Activated CD4-positive, alpha-beta T cell treated with anti-CD3 and anti-CD28 coated beads, Interleukin-10, Interleukin-2, amounts not matched to agents 100 ng/mL and 50 ng/mL, durations not matched to agents 16 hours and 8 hours (primary cell): ENCODE measurements at places on chromosomes 13 and 19.

GRCh38 chr19:46840498-46840942, 10.1 kb downstream of the AP2S1 start:
- DNase-seq: peak; percentile 56

GRCh38 chr19:17376935-17377600, at the start of gene PLVAP:
TSS of gene PLVAP (minus strand) at chr19:17377342. CDS start at chr19:17377288, 54 bp downstream.
- DNase-seq: no peak

- DNase-seq: no peak
Observed at GRCh38 chr13:109439813-109440212, 346.6 kb downstream of the IRS2 start.

DNA sequence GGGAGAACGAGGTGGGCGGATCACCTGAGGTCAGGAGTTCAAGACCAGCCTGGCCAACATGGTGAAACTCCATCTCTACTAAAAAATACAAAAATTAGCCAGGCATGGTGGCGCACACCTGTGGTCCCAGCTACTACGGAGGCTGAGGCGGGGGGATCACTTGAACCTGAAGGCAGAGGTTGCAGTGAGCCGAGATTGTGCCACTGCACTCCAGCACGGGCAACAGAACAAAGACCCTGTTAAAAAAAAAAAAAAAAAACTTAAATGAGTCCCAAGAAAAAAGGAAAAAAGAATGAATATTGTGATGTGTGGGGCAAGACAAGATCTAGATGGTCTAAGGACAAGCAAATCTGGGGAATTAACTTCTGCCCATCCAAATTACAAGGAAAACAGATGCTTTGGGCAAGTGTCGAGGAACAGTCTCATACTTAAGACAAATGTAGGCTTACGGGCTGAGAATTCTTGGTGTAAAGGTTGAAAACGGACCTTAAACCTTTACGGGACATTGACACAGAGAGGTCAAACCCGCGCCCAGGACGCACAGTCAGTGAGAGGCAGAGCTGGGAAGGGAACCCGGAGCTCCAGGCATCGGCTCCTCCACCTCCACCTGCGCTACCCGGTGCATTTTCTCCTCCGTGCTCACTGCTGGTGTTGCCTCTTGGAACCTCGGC, 656 bp upstream of the ZNF324 start:
- DNase-seq: no peak

- no peak for DNase-seq
Observed at GRCh38 chr19:53034948-53035675, 9.4 kb upstream of the ERVV-2 start.

- no peak for DNase-seq
Observed at GRCh38 chr19:17949956-17950309, 17.0 kb upstream of the KCNN1 start.

DNA sequence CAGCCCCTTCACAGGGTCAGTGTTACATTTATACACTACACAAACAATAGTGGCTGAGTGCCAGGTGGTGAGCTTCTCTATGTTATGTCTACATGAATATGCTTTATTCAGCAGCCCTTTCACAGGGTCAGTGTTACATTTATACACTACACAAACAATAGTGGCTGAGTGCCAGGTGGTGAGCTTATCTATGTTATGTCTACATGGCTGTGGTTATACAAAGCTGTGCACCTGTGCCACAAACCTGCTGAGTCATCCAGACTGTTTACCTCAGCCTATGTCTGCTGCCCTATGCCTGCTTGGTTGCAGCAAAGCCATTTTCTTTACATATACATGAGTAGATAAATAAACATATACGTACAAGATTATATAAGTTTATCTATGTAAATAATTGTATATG, 76.5 kb downstream of the ZNF726 start:
- no peak for DNase-seq

DNA sequence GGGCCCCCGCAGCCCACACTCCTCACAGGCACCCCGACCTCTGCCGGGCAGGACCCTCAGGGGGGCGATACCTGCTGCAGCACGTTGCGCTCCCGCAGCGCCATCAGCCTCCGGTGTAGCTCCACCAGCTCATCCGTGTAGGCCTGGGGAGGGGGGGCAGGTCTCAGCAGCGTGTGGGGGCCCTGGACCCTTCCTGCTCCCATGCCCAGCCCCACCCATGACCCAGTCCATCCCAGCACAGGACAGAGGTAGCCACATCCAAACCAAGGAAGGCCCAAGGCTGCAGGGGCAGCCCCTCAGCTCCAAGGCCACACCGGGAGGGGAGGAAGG, 66.5 kb downstream of the MLLT1 start:
- DNase-seq: no peak

GRCh38 chr13:101569807-101570206, 117.3 kb downstream of the ITGBL1 start:
- DNase-seq: no peak

DNA sequence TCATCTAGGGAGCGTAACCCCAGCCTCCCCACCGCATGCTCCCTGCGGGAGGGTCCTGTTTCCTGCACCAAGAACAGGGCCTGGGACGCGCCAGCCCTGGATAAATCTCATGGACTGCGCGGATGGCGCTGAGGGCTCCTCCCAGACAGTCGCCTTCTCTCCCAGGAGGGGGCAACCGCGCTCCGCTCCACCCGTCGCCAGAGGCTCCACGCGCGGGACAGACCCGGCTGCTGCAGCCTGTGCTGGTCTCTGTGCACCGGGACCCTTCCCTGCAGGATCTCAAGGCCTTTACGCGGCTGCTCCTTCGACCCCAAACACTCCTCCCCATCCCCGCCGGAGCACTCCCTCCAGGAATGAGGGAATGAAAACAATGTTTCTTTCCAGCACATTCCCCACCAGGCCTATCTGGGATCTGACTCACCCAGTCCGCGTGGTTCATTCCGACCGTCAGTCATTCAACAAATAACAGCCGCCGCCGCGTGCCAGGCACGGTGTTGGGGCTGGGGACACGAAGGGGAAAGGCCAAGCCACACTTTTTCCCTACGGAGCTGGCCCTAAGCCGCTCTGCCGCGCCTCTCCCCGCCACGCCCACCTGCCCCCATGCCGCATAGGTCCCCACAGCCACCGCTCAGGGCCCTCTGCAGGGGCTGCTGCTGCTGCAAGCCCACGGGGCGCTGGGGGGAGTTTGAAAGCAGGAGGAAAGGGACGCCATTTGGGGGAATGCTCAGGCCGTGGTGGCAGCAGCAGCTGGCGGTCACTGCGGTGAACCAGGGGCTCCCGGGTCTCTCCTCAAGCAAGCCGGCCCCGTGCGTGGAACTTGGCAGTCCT, 6.0 kb downstream of the PNMA8B start:
- no peak for DNase-seq

GRCh38 chr13:110444226-110444653, 117.3 kb downstream of the RAB20 start:
- DNase-seq: peak; percentile 7

- no peak for DNase-seq
Observed at GRCh38 chr13:29515372-29515771, 80.1 kb downstream of the SLC7A1 start.

- peak; percentile 25 for DNase-seq
Observed at GRCh38 chr13:52896827-52897659, 48.6 kb upstream of the PCDH8 start.

DNA sequence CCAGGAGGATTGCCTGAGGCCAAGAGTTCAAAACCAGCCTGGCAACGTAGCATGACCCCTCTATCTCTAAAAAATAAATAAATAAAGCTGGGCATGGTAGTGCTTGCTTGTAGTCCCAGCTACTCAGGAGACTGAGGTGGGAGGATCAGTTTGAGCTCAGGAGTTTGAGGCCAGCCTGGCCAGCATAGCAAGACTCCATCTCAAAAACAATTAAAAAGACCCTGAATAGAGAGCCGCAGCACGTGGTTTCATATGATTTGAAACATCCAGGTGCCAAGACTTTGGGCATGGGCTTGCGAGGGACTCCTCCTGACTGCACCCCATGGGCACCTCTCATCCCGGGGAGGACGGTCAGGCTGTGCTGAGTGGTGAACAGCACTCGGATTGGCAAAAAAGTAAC, 63.9 kb downstream of the ZIC5 start:
- DNase-seq: no peak

GRCh38 chr13:40189898-40190630, 476.4 kb downstream of the FOXO1 start:
- no peak for DNase-seq

DNA sequence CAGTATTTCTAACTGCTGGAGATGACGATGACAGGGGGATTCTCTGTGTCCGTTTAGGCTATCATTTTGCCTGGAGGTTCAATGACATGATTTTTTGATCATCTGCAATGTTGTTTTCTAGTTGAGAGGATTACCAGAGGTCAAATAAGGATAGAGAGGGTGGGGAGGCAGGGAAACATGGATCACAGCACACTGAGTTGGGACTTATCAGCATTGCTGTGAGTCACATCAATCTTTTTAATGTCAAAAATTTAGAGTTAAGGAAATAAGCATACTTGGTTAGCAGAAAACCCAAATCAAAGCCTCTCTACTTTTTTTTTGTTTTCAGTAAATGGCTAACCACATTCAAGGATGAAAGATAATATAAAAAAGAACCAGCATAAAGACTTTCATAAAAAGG, 43.0 kb upstream of the CSNK1A1L start:
- DNase-seq: no peak

DNA sequence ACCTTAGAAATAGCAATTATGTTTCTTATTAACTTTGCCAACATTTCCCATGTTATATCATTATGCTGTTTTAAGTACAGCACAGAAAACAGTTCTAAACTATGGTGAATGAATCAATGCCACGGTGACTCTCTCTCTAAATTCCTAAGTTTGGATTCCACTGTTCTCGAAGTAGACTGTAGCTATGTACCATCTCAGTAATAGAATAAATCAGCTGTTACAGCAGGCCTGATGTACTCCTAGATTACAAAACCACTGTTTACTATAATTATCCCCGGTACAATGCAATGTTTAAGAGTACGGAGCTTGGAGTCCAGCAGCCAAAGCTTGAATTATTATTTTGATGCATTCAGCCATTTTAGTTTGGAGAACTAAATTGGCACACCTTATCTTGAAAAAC, 476.3 kb upstream of the SLITRK1 start:
- DNase-seq: no peak

DNA sequence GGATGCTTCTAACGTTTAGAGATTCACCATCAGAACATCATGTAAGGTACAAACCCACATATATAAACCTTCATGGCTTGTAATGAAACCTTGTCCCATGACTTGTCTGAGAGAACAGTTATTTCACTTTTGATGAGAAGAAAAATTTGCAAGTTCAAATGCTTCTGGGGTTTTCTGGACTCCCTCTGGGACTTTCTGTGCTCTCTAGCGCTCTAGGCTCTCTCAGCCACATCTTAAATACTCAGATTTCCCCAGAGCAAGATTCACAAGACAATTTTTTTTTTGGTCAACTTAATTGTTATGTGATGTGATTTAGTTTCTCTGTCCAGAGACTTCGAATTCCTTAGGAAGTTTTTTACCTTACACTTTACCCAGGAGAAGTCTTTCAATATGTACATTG, 282.8 kb upstream of the EDNRB start:
- no peak for DNase-seq

DNA sequence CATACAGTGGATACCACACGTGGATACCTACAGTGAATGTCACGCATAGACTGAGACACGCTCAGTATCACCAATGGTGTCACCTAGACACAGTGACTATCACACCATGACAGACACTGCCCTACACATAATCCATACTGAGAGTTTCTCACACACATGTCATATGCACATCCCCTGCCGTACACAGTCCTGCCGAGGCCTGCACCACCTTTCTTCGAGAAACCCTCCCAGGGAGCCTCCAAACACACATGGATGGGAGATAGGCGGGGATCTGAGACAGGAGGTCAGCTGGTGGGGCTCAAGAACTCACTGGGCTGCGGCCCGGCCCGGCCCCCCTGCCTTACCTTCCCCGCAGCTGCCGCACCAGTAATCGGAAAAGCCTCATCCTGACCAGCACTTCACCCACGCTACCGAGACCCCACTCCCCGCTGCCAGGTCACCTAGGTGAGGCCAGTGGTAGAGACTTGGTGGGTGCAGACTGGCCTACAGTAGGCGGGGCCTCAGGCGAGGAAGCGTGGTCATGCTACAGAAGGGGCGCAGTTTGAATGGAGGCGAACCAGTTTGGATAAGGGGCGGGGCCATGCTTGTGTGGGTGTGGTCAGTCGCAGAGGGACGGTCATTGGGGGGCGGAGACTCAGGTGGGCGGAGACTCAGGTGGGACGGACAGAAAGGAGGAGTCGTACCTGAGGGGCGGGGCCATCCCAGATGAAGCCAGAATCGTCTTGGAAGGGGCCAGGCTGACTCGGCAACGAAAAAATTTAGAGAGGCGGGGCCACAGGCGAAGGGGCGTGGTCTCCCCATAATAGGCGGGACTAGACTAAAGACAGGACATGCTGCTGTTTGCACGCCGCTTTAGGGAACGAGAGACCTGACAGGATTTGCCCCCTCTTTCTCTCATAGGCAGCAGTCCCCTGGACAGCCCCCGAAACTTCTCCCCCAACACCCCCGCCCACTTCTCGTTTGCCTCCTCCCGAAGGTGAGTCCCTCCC, 2.1 kb downstream of the MAST1 start:
- peak; percentile 73 for DNase-seq

GRCh38 chr13:94860981-94861407, 148.6 kb upstream of the SOX21 start:
- peak; percentile 50 for DNase-seq

GRCh38 chr19:677201-677600, 1.0 kb downstream of the FSTL3 start:
- DNase-seq: no peak

- DNase-seq: no peak
Observed at GRCh38 chr13:96792188-96792587, 202.1 kb downstream of the OXGR1 start.
